Activated naive CD4-positive, alpha-beta T cell treated with anti-CD3 and anti-CD28 coated beads, Interleukin-2, amount 10 ng/mL, durations not matched to agents 7 days and 5 days (primary cell): ENCODE measurements at places on chromosomes 2 and 18.

DNA sequence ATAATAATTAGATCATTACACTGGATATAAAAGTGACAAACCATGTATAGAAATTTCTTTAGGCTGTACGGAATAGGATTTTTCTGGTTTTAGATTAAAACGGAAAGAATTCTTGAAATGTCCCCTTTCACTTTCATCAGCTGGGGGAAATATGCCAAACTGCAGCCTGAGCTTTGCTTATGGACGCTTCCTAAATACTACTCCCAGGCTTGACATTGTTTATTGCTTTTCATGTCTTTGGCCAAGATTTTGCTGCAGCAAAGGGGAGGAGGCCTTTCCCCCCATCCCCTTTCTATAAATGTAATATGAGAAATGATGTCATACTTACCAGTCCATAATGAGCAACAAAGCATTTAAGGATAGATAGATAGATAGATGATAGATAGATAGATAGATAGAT, 158.4 kb downstream of the MAP2 start:
- DNase-seq = no peak

GRCh38 chr2:61181382-61182058, 19.5 kb downstream of the C2orf74 start:
- DNase-seq = no peak

DNA sequence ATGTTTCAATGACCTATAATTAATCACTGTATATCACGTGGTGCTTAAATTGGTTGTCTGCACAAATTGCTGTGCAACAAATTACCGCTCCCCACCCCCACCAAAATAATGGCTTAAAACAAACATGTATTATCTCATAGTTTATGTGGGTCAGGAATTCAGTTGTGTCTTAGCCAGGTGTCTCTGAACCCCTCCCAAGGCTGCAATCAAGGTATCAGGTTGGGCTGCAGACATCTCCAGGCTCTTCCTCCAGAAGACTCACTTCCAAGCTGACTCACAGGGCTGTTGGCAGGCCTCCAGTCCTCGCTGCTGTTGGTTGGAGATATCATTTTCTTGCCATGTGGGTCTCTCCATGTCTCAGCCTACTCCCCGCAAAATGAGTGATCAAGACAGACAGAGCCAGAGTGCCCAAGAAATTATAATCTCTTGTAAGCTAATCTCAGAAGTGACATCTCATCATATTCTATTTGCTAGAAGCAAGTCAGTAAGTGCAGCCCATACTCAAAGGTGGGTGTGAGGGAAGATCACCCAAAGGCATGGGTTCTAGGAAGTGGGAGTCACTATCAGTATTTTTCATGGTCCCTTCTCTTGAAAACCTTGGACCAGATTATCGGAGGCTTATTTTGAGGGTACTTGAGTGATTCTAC, 38.4 kb downstream of the SPC25 start:
- no peak for DNase-seq

GRCh38 chr2:6896930-6897759, 19.6 kb downstream of the RSAD2 start:
- no peak for DNase-seq

- no peak for DNase-seq
These were observed 74.0 kb upstream of the LHCGR start for GRCh38 chr2:48829569-48829968.
